T1000 (cell line): ENCODE measurements at places on chromosomes 1 and 21.

- DNase-seq: no peak
These were observed 586 bp downstream of the COL24A1 start for GRCh38 chr1:86155807-86156565.

GRCh38 chr1:17494114-17494729 is 45.3 kb upstream of the ARHGEF10L start:
- DNase-seq: peak; percentile 55

DNA sequence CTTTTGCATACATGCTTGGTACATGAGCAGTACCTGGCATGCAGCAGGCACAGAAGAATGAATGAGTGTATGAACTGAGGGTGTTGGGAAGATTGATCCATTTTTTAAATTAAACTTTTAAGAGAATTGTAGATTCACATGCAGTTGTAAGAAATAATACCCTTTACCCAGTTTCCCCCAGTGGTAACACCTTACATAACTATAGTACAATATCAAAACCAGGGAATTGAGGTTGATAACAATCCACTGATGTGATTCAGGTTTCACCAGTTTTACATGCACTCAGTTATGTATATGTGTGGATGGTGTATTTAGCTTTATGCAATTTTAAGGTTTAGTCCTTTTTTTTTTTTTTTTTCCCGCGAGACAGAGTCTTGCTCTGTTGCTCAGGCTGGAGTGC is 20.5 kb downstream of the TRABD2B start:
- no peak for DNase-seq

DNA sequence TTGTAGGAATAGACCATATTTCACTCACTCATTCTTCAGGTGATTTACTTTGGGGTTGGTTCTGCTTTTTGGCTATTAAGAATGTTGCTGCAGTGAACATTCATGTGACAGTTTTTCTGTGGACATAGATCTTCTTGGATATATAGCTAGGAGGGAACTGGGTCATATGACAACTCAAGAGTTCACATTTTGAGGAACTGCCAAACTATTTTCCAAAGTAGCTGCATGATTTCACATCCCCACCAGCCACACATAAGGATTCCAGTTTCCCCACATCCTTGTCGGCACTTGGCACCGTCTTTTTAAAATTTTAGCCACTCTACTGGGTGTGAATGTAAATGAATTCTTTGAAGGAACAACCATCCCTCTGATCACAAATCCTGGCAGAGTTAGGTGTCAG is 126.0 kb downstream of the PRDM2 start:
- DNase-seq: no peak

DNA sequence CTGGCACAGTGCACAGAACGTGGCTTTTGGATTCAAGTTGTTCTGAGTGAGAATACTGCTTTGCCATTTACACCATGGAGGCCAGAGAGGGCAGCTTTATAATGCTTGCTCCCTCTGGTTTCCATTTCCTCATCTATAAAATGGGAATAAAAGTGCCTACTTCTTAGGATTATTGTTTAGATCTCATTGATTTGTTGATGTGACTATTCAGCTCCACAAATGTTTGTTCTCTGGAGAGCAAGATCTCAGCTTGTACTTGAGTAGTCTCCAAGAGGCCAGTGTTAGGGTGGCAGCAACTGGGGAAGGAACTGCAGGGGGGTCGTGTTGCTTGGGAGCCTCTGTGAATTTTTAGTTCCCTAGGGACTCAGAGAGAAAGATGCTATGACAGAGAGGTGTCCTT is 55.2 kb downstream of the YARS1 start:
- no peak for DNase-seq

DNA sequence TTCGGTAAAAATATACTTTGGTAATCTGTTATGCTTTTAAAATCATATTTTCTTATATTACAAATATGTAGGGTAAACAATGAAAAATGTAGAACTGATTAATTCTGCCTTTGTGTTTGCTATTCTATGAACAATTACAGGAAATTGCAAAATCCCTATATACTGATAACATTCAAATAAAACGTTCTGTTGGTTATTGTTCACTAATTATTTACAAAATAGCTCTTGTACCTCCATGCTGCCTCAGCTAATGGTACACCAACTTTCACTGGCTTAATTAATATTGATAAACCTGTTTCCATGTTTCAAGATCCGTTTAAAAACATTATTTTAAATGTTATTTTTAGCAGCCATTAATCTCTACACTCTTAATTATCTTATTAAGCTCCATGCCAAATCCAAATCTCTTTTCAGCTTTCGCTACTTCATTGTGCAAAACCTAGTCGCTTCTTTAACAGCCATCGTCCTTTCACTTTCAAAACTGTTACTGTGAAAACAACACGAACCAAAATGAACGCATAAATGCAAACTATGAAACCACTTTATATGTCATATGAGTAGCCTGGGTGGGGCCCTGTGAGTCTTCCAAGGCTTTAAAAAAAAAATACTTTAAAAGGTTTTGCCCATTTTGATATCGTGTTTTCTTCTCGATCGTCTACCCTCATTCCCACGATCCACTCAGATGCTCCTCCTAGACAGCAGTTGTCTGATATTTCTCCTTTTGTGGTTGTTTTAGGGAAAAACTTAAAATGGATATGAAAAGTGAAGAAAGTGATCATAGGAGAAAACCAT is 807.1 kb downstream of the USP25 start:
- DNase-seq: no peak

- no peak for DNase-seq
These were observed 31.5 kb downstream of the WNT2B start for GRCh38 chr1:112540226-112540794.

DNA sequence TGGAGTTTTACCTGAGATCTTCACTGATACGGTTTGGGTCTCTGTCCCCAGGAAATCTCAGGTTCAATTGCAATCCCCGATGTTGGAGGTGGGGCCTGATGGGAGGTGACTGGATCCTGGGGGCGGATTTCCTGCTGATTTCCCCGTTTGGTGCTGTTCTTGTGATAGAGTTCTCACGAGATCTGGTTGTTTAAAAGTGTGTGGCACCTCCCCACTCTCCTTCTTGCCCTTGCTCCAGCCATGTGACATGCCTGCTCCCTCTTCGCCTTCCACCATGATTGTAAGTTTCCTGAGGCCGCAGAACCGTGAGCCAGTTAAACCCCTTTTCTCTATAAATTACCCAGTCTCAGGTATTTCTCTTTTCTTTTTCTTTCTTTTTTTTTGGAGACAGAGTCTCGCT is 126.4 kb upstream of the SLC45A1 start:
- no peak for DNase-seq

- DNase-seq: no peak
These were observed 64.6 kb downstream of the IER5 start for GRCh38 chr1:181152892-181153633.

- DNase-seq: no peak
These were observed 62.2 kb downstream of the OBSCN start for GRCh38 chr1:228270032-228270431.

DNA sequence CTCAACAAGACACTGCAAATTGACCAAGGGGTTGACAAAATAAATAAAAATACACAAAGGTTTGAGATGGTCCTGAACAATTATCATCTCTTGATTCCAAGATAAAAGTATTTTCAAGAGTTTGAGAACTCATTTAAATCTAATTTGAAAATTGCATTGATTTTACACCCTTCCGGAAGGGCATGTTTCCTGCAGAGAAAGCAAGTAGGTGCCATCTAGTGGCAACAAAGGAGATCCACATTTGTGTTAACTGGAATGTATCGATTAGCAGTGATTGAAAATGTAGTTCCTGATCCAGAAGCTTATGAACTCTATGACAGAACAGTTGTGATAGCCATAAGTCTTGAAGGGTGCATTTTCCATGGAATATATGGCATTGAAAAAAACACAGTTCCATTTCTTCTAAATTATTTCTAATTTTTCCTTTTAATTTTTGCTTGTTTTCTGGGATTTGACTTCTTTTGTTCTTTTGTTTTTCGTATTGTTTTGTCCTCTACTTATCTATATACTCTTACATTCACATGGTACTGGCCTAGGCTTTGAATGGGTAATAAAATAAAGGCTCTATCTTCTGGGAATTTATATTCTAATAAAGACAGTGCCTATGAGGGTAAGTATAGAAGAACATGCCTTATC is 143.7 kb downstream of the DNM3 start:
- DNase-seq: no peak
